ENCODE measurements at places on chromosomes 2 and 18. TPM values are rescaled to one million over a fixed set of nuclear protein-coding genes. Genes with fewer than 3 reads are reported as not detected.

DNA sequence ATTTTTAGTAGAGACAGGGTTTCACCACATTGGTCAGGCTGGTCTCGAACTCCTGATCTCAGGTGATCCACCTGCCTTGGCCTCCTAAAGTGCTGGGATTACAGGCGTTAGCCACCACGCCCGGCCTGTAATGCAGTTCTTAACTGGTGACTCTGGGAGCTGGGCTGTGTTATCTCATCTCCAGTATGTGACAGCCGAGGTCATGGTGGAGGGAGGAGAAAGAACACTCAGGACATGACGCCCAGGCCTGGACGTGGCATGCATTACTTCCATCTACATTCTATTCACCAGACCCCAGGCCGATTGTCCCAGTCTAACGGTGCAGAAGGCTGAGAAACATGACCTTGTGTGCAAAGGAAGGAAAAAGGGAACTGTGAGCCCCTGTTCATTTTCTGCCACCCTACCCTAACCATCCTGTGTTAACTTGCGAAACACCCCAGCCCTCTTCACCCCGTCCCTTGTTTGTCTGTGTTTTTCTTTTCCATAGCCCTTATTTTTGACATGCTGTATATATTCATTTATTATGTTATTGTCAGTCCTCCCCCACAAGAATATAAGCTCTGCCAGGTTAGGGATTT lies 88.1 kb upstream of the ASAP2 start:
- no peak for DNase-seq

DNA sequence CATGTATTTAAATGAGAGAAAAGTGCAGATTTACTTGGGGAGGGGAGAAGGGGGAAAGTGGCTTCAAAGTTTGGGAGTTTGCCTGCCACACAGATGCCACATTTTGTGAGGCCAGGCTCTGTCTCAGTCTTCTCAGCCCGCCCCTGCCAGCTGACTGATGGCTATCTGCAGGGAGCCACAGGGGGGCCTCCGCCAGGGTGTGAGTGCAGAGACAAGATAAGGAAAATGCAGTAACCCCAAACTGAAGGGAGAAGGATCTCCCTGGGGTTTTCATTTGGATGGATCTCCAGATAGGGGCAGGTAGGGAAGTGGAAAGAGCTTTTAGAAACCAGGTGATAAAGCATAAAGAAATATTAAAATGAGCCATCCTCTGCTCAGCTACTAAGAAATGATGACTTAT lies 128.8 kb downstream of the ZNF521 start:
- no peak for DNase-seq

GRCh38 chr2:96248624-96249023 lies 17.2 kb downstream of the TMEM127 start:
- no peak for DNase-seq

DNA sequence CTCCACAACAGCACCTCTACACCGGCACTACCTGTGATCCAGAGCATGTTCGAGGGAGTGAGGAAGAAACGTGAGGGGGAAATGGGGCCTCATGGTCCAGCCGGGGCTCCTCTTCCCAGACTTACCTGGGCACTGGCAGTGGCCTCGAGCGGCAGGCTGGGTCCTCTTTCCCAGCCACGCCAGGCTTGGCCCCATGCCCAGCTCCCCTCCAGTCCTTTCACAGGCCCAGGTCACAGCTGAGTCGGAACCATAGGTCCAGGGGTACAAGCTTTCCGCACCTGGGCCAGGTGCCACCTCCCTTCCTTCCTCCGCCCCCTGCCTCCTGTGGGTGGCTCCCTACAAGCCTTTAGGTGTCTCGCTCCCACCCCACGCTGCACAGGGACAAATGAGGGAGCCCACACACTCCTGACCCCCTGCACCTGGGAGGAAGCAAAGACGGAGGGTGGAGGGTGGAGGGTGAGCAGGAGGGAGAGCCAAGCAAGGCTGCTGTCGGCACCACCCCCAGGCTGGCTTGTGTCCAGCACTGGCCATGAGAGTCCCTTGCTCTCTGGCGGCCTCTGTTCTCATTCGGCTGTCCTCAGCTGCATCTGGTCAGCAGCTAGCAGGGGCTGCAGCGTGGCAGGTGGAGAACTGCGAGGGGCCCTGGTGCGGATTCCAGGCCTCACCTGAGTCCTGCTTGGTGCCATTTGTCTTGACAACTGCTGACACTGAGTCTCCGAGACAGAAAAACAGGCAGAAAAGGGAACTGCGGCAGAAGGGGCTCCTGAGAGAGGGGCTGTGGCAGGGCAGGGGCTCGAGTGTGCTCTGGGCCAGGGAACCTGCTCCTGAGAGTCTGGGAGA lies 26.8 kb downstream of the ADRA2B start:
- peak; percentile 61 for DNase-seq

DNA sequence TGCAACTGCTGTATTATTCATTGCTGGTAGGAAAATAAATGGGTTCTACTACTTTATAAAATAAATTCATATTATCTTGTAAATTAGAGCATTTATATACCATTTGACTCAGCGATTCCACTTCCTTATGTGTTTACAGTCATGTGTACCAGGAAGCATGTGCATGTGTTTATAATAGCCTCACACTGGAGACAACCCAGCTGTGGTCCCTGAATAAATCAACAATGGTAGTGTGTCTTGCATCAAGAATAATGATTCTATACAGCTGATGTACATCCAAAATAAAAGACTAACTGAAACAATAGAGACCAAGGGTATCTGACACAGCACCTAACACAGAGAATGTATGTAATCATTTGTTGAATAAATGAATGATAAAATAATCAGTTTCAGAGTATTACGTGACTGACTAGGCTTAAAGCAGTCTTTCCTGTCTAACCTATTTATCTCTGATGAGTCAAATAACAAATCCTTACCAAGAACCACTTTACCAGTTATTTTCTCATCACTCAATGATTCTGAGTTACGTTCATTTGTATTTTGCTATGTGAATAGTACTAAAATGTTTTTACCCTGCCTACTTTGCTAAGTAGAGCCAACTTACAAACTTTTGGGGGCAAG lies 216.8 kb downstream of the UBE2E3 start:
- no peak for DNase-seq

GRCh38 chr2:135208016-135208415 lies 155.9 kb downstream of the RAB3GAP1 start:
- DNase-seq = no peak

DNA sequence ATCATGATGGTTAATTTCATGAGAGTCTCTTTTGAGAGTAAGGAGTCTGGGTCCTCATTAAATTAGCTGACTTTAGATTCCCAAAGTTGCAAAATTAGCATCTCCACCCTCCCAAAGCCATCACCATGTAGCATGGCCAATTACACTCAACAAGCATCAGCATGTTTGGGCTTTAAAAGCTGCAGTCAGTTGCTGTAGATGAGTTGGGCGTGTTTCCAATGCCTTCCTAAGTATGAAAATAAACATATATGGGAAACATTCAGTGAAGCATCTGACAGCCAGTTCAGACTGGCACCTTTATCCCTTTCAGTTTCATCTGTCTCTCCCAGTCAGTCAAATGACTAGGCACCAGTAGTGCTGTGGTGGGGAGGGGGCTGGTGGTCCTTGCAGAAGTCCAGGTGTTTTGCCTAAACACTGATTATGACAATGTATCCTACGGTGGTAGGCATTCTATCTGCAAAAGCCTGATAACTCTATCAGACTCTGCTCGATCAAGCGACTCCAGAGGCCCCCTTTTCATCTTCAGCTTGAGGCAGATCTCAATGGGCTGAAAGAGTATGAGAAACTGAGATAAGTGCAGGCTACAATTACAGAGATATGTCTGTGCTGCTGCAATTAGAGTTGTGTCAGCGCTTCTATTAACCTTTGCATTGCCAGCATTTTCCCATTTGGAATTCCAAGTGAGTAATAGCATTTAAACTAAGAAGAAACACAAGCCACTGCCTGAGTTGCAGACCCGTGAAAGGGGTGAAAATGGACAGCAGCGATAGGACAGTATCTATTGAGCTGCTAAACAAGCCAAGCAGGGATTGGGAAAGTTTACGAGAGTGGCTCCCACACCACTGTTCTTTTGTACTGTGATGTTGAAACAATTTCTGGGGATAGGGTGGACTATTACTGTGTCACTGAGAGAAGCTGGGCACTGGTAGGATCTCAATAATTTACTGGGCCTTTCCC lies 67.3 kb upstream of the SPOPL start:
- DNase-seq = no peak

DNA sequence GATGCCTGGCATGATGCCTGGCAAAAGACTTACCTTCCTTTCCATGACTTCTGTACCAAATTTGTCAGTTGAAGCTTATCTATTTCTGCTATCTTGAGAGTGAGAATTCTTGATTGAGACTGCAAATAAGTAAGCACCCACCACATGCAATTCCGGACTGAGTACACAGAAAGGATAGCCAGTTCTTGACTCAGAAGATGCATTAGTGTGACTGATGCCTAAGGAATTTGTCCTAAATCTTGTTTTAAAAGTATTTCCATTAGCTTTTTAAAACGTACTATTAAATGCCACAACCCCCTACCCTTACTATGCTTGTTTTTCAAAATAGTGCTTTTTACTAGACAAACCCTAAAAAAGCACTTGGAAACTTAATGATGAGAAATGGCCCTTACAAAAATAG lies 545 bp downstream of the MPP4 start:
- DNase-seq = no peak

DNA sequence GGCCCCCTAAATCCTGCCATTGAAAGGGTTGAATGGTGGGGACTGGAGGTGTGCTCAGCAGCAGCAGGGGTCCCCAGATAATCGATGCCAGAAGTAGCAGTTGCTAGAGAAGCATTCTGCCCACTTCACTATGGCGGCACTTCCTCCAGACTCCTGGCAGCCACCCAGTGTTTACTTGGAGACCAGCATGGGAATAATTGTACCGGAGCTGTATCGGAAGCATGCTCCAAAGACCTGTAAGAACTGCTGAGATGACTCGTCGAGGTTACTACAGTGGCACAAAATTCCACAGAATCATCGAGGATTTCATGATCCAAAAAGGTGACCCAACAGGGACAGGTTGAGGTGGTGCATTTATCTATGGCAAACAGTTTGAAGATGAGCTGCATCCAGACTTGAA lies 11.0 kb upstream of the GAREM2 start:
- DNase-seq = no peak

DNA sequence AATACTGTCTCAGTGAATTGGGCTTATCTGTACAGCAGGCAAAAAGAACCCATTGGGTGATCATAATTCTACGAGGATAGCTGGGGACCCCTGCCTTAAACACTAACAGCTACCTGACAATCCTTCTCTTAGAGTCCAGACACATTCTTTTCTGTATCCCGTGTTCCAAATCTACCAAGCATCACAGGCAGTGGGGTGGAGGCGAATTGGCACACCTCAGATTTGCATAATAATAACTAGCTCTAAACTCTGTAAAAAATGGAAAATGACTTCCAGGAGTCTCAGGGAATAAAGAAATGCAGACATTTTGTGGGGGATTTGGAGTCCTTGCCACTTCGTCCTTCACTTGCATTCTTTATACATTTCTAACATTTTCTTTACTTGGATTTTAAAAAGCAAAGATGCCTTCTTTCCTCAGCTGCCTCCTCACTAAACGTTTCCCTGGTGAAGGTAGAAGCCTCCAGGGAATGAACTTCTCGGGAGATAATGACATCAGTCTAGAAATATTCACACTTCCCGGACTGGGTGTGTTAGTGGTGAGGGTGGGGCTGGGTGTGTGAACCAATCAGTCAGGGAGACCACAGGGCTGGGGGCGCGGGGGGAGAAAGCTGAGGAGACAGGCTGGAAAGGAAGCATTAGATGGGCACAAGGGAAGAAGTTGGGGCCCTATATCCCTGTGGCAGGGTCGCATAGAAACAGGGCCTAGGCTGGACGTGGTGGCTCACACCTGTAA lies 59.1 kb upstream of the BOD1L2 start:
- DNase-seq = no peak

Gene STARD6
- not detected for total RNA-seq

Gene UGT1A8
- total RNA-seq = 43.6 TPM

Gene WNT10A
- 14.9 TPM for total RNA-seq
